ENCODE measurements at places on chromosomes 11 and 22.

GRCh38 chr11:8732748-8733241 lies 50.2 kb downstream of the RPL27A start:
- no peak for DNase-seq

GRCh38 chr11:103700622-103701021 lies 335.8 kb upstream of the DDI1 start:
- DNase-seq, result no peak

DNA sequence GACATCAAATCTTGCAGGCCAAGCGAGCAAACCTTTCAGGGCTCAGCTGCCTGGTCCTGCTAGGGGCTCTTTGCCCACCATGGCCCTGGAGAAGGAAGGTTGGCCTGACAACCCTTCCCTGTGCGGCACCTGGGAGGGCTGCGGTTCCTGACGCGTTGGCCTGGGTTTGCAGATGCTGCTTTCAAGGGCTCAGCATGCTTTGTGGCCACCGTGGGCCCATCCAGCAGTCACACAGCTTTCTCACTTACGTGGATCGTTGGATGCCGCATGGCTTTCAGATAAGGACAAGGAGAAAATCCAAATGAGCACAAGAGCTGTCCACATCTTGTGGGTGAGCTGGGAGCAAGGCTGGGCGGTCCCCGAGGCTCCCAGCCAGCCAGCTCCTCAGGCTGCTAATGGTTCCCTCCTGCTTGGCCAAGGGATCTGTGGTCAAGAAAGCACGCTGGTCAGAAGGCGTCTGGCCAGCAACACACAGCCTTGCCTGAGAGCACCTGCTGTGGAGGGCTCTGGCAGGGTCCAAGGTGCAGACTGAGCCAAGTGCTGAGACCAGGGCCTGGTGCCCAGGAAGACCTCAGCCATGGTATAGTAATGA lies 8.2 kb downstream of the C11orf24 start:
- DNase-seq, result no peak

GRCh38 chr22:35548722-35549112 lies 8.1 kb downstream of the RASD2 start:
- no peak for DNase-seq

- DNase-seq, result no peak
Measured at GRCh38 chr11:14451825-14452224, 47.8 kb downstream of the COPB1 start.

DNA sequence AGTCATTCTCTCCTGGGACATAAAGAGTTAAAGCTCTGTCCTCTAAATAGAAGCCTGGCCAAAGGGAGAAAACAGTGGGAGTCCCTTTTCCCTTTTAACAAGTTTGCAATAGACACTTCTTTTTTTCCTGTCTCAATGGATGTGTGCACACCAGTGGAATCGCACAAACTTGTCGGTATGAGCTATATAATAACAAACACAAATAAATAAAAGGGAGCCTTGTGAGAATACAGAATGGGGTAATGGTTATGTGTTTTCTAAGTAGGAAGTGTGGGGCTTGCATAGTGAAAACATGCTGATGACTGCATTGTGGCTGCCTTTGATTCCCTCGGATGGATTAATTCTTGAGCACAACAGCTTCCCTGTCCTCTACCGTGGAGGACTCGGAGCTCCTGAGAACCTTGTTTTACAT lies 131.9 kb downstream of the WNT7B start:
- no peak for DNase-seq

- DNase-seq, result no peak
Measured at GRCh38 chr11:90650153-90650552, 427.3 kb upstream of the CHORDC1 start.

DNA sequence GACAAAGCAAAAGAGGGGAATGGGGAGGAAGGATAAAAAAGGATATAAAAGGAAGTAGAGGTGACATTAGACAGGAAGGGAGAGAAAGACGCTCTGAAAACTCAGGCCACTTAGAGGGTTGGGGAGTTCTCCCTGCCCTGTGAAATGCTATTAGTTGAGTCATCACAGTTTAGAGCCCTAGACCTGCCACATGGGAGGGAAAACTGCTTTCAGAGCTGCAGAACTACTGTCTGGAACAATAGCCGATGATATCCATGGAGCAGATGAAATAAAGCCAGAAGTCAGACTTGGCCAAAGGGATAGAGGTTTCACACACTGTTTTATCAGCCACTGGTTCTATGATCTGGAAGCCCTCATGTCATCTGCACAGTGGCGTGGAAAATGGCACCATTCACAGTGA lies 157.9 kb downstream of the NCAM1 start:
- DNase-seq, result no peak

GRCh38 chr11:60469723-60470122 lies 14.1 kb downstream of the MS4A1 start:
- DNase-seq, result no peak

DNA sequence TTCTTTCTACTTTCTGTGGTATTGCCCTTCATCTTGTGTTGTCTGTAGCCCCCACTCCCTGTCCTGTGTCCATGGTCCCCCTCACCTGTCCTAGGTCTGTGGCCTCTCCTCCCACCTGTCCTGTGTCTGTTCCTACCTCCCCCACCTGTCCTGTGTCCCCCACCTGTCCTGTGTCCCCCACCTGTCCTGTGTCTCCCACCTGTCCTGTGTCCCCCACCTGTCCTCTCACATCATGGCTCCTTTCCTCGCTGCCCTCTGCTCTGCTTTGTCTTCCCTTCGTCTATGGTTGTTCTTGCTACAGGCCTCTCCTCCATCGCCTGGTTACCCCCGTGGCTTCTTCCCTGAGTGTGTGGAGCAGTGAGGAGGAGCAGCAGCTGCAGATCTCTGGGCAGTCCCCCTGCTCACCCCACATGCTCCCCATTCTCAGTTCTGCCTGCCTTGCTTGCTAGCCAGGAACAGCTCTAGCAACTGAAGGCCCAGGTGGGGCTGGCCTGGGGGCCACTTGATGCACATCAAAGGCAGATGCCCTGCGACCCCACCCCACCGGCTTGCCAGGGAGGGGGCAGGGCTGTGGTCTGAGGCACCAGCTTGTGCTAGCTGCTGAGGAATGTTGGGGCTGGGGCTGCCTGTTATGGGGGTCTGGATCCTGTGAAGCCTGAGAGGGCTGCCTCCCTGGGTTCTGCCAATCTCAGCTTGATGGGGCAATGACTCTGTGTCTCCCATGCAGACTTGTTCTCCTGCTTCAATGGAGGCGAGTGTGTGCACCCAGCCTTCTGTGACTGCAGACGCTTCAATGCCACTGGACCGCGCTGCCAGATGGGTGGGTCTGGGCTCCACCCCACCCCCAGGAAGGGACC lies 5.6 kb downstream of the OTOG start:
- DNase-seq, result no peak

DNA sequence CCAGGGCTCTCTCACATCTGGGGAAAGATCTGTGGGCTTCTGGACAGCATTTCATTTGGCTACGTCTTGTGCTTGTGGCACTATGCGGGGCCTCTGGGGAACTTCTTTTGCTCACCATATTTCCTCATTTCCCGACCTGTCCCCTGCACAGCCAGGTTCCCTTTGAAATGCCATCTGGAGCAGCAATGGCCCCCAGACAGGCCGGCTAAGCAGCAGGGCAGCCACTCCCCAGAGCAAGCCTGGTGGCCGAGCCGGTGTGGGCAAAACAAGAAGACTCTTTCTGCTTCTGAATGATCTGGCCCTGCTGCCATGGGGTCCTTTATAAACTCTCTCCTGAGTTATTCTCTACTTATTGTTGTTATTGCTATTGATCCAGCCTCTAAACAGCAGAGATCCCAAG lies 190.7 kb upstream of the NECTIN1 start:
- DNase-seq, result no peak

GRCh38 chr11:82978422-82979099 lies 77.0 kb downstream of the DDIAS start:
- DNase-seq, result no peak

- DNase-seq, result no peak
Measured at GRCh38 chr22:25404556-25404927, 159.9 kb upstream of the GRK3 start.

DNA sequence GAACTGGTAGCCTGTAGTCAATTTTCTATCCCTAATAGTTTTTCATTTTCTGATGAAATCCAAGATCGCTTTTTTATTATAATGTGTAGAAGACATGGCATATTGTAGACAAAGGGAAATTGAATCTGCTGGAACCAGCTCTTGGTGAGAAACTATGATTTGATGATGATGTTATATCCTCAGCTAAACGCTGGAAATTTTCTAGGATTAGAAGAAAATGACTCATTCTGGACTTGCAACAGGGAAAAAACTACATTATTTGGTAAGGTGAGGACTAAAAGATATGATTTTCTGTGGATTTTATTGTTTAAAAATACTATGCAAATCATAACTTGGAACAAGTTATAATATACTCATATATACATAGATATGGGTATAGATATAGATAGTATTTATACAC lies 14.1 kb upstream of the PGM2L1 start:
- DNase-seq, result no peak

- DNase-seq, result no peak
Measured at GRCh38 chr22:41830174-41830573, 2.7 kb upstream of the SREBF2 start.

DNA sequence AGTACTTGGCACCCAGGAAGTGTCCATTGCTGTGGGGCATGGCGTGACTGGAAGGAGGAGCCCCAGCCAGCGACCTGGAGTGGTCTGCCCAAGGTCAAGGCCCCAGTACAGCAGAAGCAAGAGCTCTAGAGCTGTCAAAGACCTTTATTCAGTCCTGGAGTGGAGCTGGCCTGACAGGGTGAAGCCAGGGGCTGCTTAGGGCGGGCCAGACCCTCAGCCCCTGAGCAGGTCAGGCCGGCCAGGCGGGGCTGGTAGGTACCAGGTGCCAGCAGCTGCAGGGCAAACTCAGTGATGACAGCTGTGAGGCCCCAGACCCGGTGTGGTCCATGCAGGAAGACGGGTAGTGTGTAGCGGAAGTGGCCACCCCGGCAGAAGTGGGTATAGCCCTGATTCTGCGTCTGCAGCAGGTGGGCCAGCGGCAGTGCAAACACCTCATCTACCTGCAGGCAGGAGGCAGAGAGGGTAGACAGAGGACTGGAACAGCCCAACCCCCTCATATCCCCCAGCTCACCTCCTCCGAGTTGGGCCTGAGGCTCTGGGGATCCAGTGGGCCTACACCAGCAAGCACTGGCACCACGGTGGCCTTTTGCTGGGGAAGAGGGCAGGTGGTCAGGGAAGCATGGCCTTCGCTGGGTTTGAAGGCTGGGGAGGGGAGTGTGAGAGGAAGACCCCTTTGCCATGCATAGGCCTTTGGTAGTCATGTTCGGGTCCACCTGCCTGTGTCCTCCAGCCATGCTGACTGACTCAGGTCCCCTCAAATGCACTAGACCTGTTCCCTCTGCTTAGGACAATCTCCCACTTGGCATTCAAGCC lies 1.7 kb downstream of the NUDT8 start:
- no peak for DNase-seq

DNA sequence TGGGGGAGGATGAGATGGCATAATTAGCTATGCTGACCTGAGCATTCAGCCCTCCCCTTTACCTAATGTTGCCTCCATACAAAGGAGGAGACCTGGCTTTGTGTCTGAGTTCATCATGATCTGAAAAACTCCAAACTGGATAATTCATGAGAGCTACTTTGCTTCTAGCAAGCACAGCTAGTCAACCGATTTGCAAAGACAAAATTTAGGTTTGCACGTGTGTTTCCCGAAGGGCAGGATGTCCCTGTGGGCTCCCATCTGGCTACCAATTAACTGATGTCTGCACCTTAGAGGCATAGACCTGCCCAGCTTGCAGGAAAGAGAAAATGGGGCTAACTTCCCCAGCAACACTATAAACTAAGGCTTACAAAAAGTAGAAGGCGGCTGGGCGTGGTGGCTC lies 42.2 kb upstream of the POU2AF1 start:
- DNase-seq, result no peak

DNA sequence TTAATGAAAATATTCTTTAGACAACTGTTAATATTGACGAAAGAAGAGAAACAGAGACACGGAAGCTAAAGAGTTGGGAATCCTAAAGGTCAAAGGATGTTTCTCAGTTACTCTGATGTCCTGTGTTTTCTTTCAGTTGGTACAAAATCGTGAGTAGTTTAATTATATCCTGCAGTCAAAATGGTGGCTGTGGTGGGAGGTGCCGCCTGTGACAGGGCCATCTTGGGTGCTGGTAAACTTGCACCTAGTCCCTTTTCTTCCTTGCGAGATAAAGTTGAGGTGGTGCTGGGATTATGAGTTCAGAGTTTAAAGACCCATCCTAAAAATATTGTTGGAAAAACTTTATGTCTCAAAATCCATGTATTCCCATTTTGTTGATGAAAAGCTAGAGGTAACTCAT lies 2.2 kb downstream of the CECR2 start:
- no peak for DNase-seq

DNA sequence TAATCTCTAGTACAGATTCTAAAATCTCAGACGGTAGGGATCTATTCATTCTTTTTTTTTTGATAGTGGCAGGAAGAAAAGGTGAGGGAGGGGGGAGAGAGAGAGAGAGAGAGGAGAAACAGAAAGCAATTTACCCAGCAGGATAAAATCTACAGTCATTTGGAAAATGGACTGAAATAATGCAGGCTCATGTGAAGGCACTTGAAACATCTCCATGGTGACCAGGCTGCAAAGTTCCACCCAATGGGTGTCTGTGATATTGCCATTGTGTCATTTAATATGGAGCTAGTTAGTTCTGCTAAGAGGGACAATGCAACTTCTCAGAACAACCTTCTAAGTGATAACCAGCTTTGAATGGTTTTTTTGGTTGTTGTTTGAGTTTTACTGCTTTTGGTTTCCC lies 165.2 kb upstream of the RAG2 start:
- DNase-seq, result no peak

DNA sequence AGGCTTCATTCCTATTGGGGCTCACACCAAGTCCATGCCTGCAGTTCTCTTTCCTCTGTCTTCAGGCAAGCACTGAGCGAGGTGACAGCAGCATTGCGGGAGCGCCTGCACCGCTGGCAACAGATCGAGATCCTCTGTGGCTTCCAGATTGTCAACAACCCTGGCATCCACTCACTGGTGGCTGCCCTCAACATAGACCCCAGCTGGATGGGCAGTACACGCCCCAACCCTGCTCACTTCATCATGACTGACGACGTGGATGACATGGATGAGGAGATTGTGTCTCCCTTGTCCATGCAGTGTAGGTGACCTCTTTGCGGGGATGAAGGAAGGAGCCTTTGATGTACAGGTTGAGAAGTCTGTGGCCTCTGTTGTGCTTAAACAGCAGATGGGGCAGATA lies 11.4 kb upstream of the RRM1 start:
- DNase-seq, result no peak

- no peak for DNase-seq
Measured at GRCh38 chr22:31526270-31526669, 29.9 kb downstream of the SFI1 start.

DNA sequence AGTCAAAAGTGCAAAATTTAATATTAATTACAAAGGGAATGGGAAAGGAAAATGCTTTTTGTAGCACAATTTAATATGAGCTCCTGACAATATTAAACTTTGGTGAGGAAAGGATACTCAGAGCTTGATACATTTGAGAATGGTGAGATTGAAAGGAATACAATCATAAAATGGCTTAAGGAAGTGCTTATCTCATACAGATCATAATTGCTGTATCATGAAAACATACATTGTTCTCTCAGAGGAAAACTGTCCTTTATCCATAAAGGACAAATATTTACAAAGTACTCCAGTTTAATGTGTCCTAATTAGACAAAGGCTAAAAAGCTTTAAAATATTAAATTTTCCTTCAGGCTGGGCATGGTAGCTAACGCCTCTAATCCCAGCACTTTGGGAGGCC lies 260.4 kb downstream of the TMEM135 start:
- DNase-seq, result no peak

Measured in NCI-H1694 (cell line).